ENCODE measurements at places on chromosomes 6 and 20.
A peak's percentile ranks its signal among the peaks of the same experiment; 100 is the strongest.

GRCh38 chr6:41626917-41627316 lies 11.4 kb upstream of the MDFI start:
- no peak for DNase-seq

DNA sequence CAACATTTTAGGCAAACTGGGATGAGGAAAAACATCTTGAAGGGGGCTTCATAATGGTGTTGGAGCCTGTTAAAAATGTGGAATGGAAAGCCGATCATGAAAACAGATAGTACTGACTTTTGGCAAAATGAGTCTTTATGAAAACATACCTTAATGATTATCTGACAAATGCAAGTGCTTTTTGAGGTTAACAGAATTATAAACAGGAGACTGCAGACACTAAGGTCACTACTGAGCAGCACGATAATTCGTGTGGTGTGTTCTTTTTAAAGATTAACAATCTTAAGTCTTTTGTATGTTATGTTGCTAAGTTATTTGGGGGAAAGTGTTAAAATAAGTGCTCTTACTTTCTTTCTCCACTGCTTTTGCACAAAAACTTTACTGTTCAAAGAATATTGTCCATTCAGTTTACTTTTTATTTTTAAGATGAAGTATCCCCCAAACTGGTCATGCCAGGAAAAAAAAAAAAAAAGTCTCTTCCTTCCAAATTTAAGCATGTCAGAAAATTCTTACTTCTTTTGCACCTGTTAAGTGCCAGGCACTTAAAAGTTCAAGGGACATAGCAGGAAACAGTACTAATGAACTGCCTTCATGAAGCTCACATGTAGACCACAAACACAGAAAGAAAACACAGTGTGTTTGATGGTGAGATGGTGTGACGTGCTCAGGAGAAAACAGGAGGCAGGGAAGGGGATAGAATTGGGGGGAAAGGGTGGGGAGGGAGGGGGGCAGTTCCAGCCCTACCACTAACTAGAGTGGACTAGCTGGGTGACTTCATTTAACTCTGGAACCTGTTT lies 73.2 kb downstream of the CDYL start:
- DNase-seq = no peak

DNA sequence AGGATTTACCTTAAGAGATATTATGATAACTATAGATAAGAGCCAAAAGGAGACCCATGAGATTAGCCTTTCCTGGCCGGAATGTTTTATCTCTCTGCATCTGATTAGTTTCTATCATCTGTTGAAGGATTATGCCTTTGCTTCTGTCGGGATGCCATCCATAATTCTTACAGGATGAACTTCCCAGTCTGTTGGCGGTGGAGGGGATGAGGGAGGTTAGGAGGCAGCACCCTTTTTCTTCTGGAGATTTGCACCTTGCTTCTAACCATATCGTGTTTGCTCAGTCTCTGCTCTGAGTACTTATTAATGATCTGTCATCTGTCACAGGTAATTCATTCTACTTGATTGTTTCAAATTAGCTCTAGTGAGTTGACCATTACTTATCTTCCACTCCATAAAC lies 292.1 kb downstream of the KHDC1L start:
- no peak for DNase-seq

DNA sequence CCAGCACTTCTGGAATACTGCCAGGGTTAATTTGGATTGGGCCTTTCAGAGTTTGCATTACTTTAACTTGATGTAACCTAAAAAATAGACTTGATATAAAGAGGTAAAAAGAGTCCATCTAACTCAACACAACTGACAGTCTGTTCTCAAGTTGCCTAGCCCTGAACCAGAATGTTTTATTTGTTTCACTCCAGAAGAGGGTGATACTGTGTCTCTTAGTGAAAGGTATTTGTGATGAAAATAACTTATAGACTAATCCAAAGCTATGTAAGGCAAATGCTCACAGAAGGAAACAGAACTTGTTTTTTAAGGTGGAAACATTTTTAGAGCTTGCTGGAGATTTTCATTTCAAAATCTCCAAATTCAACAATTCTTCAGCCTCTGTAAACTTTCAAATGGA lies 469.1 kb upstream of the RUNX2 start:
- no peak for DNase-seq

DNA sequence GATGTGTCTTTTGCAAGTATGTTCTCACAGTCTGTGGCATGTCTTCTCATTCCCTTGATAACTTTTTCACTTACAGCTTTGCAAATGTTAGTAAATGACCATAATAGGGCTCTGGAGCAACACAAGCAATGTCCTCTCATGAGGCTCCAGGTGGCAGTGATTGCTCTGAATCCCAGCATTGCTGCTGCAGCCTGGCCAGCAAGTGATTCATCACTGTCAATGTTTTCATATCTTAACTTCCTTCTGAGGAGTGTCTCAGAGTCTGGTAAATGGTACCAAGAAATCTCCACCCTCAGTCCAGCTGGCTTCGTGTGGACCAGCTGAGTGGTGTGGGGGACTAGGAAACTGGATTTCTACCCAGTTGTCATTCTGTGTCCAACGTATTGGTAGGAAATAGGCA lies 139.6 kb downstream of the MYLK4 start:
- no peak for DNase-seq

- DNase-seq = no peak
Measured at GRCh38 chr20:21286775-21287174, 16.4 kb upstream of the XRN2 start.

- no peak for DNase-seq
Measured at GRCh38 chr6:11753798-11754197, 24.8 kb downstream of the ADTRP start.

DNA sequence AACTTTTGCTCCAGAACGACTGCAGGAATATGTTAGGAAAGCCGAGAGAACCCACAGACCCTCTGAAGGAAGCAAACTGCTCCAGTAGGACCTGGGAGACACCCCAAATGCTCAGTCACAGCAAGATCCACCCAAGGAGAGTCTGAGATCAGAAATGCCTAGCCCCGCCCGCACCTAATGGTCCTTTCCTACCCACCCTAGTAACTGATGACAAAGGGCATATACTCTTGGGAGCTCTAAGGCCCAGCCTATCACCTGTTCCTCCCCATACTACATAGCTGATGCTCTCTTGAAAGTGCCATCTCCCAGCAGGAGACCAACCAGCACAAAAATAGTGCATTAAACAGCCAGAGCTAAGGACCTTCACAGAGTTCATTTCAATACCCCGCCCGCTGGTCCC lies 67.6 kb downstream of the CD2AP start:
- DNase-seq = no peak

DNA sequence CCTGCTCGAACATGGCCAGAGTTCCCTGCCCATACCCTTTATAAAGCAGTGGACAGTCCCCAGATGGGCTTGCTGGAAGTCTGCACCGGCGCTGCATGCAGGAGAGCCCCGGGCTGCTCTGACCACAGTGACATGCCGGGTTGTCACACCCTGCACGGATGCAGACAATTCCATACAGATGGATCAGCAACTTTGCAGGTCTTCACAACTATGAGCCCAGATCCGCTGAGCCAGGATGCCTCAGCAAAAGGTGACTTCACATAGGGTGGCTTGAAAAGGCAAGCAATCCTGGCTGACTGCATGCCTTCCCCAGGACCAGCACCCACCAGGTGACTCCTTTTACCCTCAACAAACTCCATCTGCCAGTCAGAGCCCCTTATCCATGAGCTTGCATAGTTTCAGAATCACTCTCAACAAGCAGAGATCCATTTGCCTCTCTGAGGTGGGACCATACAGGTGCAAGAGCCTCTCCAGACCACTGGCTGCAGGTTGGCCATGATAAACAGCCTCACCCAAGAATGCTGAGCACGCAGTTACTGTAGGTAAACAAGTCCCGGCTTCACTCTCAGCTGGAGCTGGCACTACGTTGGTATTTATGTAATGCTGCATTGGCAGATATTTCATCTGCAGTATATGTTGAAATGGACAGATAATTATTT lies 183.0 kb upstream of the QKI start:
- DNase-seq = no peak

DNA sequence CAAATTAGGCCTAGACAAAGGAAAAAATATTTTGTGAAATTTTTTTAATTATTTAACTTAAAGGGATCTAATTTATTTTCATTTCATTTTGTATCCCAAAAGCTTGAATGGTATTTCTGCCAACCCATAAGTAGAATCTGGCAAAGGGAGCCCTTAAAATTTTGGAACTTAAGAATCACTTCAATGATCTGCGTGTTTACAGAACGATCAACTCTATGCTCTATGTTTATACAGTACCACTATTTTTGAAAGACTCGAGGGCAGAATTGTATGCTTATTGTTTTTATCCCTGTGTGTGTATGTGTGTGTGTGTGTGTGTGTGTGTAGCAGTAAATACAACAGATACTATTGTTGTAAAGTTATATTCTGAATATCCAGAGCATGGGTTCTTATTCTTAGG lies 39.2 kb downstream of the METTL24 start:
- no peak for DNase-seq

GRCh38 chr6:113140721-113141120 lies 716.4 kb upstream of the MARCKS start:
- DNase-seq = no peak

DNA sequence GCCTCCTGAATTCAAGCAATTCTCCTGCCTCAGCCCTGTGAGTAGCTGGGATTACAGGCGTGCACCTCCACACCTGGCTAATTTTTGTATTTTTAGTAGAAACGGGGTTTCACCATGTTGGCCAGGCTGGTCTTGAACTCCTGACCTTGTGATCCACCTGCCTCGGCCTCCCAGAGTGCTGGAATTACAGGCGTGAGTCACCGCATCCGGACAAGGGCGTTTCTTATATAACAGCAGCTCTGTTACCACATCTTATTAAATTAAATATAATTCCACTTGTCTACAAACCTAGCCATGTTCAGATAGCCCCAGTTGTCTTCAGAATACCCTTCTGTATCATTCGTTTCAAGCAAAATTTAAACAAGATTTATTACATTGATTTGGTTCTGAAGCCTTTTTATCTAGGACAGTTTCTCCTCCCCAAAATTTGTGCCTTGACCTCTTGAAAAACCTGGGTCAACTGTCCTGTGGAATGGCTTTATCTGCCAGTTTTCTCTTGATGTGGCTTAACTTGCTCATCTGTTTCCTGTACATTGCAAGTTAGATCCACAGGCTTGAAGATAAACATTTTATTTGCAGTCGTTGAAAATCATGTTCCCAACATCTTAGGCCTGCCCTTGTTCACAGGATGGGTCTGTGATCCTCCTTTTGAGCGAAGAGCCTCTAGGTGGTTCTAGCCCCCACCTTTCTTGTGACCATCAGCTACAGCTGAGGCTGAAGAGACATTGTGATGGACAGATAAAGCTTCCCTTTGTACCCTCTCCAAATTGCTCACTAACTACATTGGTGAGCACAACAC lies 132.2 kb downstream of the ARID1B start:
- DNase-seq = no peak

DNA sequence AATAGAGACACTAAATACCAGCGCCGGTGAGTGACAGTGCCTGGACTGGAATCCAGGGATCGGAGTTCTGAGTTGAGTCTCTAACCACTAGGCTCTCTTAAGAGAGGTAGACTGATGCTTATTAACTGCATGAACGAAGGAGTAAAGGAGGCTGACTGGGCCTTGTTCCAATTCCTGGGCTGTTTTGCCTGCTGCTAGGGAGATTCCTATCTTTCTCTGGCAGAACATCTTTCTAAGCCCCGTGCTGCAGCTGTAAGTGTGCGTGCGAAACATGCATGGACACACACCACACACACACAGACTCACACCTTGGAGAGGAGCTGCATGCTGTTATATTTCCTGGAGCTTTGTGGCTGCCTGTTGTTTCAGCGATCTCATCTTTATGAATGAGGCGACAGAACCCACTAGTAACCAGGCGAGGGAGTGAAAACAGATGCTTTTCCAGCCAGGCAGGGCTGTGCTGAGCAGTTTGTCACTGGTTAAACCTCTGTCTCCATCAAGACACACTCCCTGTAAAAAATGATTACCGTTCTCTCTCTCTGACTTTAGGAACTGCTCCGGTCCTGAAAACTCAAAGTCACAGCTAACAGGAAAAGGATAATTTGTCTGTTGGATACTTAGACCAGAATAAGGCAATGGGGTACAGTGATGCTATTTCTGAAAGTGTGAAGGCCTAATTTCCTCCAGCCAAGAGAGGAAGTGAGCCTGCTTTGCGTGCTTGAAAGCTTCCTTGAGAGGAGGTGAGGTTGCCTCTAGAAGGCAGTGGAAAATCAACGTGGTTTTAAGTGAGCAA lies 157.4 kb upstream of the ZNF217 start:
- DNase-seq = peak; percentile 78

DNA sequence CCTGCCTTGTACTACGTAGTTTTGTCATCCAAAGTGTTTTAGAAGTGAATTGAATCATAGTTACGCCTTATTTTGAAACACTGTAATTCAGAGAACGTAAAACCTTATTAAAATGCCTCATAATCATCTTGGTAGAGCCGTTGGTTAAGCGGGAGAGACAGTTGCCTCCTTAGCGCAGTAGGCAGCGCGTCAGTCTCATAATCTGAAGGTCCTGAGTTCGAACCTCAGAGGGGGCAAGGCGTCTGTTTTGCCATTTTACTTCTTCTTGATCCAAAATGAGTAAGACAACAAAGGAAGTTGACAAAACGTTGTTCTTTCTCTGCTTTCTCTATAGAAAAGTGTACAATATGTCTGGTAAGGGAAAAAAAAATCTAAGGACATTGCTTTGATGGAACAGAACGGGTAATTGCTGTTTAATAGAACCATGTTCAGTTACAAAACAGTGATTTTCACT lies 20.7 kb upstream of the TRIM27 start:
- DNase-seq = no peak

- DNase-seq = peak; percentile 40
Measured at GRCh38 chr20:50636601-50637540, 54.5 kb downstream of the RIPOR3 start.

GRCh38 chr6:169130113-169130512 lies 123.5 kb downstream of the THBS2 start:
- no peak for DNase-seq

- no peak for DNase-seq
Measured at GRCh38 chr6:20932284-20932683, 398.0 kb downstream of the CDKAL1 start.

DNA sequence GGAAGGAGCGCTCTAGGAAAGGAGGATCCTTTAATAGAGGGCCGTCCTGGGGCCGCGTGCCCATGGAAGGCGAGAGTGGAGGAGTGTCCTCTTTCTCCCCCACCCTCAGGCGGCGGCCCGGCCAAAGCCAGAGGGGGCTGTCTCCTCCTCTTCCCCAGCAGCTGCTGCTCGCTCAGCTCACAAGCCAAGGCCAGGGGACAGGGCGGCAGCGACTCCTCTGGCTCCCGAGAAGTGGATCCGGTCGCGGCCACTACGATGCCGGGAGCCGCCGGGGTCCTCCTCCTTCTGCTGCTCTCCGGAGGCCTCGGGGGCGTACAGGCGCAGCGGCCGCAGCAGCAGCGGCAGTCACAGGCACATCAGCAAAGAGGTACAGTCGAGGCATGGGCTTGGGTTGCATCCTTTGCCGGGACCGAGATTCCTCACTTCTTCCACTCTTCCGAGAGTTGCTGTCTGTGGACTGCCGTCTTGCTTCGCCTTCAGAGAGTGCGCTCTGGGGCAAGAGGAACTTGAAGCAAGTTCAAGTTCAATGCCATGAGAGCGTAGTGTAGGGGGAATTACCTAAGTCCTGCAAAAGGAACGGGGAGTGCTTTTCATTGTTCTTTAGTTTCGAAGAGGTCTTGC lies at the start of gene LAMA2:
TSS of gene LAMA2 (plus strand) at position 148 of the 621 bp plus-strand sequence. CDS start at position 256, 108 bp downstream.
- peak; percentile 47 for DNase-seq
